SK-N-DZ (cell line): ENCODE measurements at places on chromosomes 2 and 18.
A peak's percentile ranks its signal among the peaks of the same experiment; 100 is the strongest.

- DNase-seq, result no peak
These were observed 69.3 kb upstream of the HK2 start for GRCh38 chr2:74764429-74765272.

DNA sequence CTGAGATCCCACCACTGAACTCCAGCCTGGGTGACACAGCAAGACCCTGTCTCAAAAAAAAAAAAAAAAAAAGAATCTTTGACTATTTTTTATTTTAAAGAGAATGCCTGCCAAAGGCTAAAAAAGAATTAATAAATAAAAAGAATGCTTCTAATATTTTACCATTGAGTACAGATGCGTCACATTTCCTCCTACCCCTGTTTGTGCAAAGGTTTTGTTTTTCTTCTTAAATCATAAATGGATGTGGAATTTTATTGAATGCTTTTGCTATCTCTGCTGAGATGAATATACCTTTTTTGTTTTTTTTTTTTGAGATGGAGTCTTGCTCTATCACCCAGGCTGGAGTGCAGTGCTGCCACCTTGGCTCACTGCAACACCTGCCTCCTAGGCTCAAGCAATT, 22.8 kb downstream of the CYBRD1 start:
- DNase-seq, result no peak

DNA sequence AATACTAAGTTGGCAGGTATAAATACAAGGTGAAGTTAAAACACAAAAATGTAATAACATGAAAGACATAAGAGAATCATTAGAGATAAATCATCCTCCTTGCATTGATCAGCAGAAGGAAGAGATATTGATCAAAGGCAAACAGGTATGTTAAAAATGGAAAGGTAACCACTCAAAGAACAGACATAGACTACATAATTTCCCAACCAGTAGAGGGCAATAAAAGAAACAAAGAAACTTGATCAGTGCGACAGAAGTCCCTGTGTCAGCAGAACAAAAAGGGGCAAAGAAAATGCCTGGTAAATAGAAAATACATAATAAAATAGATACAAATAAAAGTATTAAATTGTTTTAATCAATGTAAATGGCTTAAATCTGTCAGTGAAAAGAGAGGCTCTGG, 53.6 kb downstream of the FAM228A start:
- no peak for DNase-seq

DNA sequence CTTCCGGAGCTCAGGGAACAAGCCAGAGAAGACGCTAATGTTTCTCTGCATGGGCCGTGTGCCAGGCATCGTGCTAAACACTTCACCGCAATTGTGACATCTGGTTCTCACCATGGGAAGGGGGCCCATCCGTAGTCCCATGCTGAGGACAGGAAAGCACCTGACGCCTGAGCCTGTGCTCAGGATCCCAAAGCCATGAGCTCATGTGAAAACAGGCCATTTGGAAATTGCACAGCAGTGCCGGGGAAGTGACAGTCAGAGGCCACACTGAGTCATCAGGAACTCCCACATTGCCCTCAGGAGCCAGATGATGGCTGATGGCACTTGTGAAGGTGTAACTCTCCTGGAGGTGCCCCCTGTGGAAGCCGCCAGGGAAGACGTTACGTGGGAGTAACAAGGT, 141.0 kb downstream of the INHBB start:
- DNase-seq, result no peak

GRCh38 chr2:48601349-48601748, 16.3 kb upstream of the GTF2A1L start:
- DNase-seq, result peak; percentile 52

GRCh38 chr2:224919472-224920110, 122.7 kb downstream of the DOCK10 start:
- DNase-seq, result peak; percentile 12
